ENCODE measurements at places on chromosomes 6 and 20.

DNA sequence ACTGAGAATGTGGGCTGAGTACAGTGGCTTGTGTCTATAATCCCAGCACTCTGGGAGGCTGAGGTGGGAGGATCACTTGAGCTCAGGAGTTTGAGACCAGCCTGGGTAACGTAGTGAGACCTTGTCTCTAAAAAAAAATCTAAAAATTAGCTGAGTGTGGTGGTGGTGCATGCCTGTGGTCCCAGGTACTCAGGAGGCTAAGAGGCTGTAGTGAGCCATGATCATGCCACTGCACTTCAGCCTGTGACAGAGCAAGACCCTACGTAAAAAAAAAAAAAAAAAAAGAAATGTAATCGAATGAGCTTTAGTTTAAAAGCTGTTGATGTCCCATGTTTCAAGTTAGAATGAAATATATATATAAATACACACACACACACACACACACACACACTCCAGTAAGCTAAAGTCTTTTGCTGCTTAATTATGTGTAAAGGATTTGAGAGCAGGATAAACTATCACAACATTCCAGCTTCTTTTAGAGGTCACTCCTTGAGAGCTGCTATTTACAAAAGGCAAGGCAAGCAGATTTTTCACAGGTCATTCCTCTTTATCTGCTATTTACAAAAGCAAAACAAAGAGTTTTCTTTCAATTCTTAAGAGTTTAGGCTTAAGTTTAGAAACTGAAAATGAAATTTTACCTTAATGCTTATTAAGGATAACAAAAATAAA lies 4.7 kb upstream of the MICAL1 start:
- no peak for DNase-seq

DNA sequence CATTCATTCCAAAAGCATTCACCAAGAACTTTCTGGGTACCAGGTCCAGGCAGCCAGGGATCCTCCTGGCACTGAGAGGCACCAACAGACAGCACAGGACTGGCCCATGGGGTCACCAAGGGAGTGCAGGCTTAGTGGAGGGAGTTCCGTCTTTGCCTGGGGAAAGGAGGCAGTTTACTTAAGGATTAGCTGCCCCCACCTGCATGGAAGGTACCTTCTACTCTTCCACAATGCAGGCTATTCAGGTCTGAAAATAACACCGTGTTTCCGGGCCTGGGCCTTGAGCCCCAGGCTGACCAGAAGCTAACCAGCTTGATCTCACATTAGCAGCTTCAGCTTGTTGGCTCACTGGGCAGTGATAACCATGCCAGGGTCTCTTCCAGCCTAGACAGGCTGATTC lies 199.4 kb downstream of the FOXA2 start:
- DNase-seq, result no peak

DNA sequence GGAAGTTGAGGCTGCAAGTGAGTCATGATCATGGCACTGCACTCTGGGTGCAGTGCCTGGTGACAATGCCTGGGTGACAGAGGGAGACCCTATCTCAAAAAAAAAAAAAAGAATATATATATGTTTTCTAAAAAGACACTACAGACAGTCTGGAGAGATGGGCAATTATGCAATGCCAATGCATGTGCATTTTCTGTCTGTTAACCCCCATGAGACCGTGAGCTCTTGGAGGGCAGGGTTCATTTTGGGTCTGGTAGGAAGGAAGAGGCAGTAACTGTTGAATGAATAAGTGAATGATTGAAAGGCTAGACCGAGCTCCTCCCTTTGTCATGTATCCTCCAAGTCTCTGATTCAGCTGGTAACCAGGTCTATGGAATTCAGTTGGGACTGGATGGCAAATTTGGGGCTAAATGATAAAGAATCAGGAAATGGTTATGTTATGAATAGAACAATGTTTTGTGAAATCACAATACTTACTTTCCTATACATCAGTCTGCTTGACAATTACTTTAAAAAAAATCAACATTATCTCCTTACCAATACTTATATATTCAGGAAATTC lies 5.6 kb upstream of the BLCAP start:
- DNase-seq, result no peak

- DNase-seq, result no peak
These were observed 140.7 kb downstream of the MAP3K7 start for GRCh38 chr6:90446164-90446563.

GRCh38 chr6:20328266-20328923 lies 73.3 kb upstream of the E2F3 start:
- DNase-seq, result no peak

DNA sequence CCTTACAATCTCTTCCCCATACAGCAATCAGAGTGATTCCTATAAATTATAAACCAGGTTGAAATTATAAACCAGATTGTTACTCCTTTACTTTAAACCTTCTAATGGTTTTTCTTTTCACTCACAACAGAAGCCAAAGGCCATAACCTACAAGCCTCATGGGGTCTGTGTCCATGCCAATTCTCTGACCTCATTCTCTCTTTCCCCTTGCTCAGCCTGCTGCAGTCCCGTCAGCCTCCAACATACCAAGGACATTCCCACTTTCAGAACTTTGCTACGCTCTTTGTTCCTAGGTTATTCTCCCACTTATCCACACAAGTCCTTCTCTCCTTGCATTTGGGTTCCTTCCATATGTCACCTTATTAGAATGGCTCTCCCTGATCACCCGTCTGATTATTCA lies 277.9 kb upstream of the TCF21 start:
- DNase-seq, result no peak

- DNase-seq, result no peak
These were observed at the start of gene WFDC13 for GRCh38 chr20:45701873-45702272. Gene WFDC13 (plus strand): TSS chr20:45702038. CDS start chr20:45702124, 86 bp downstream.

DNA sequence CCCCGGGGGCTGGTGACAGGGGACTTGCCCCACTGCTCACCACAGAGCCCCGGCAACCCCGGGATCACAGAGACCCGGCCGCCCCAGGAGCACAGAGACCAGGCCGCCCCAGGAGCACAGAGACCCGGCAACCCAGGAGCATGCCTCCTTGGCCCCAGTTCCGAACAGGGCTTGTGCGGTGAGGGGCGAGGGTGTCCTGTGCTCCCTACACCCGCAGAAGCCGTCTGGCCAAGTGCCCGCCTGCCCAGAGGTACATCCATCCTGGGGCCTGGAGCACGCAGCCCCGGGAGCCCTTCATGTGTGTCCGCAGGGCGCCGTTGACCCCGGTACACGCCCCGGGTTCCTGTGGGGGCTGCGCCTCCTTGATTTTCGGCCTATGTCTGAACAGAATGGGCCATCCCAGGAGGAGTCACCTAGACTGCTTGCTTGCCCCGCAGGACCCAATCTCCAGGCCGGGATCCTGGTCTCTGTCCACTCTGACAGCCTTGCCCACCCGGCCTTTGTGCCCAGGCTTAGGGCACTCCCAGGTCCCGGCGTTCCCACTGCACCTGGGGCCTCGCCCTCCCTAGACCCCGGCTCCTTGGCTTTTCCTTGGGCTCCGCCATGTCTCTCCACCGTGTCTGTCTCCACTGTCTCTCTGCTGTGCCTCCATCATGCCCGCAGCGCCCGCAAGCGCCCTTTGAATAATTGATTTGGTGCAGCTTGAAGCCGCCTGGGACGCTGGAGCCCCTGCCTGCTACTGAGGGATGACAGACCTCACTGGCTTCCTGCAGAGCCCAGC lies 219.8 kb downstream of the ERMARD start:
- no peak for DNase-seq

DNA sequence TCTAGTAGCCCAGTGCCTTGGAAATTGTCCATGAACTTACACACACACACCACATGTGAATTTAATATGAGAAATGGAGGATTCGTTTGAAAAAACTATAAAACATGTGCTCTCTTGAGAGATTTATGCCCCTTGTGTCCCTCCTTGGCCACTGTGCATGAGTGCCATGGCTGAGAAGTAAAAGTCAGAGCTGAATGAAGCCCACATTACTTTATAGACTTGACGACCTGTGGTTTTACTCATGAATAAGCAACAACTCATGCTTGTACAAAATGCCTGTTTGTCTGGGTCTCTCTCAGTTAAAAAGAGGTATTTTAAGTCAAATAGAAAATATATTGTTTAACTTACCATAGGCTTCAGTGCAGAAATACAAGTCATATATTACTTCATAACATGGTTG lies 102.7 kb downstream of the KCNQ5 start:
- DNase-seq, result no peak

DNA sequence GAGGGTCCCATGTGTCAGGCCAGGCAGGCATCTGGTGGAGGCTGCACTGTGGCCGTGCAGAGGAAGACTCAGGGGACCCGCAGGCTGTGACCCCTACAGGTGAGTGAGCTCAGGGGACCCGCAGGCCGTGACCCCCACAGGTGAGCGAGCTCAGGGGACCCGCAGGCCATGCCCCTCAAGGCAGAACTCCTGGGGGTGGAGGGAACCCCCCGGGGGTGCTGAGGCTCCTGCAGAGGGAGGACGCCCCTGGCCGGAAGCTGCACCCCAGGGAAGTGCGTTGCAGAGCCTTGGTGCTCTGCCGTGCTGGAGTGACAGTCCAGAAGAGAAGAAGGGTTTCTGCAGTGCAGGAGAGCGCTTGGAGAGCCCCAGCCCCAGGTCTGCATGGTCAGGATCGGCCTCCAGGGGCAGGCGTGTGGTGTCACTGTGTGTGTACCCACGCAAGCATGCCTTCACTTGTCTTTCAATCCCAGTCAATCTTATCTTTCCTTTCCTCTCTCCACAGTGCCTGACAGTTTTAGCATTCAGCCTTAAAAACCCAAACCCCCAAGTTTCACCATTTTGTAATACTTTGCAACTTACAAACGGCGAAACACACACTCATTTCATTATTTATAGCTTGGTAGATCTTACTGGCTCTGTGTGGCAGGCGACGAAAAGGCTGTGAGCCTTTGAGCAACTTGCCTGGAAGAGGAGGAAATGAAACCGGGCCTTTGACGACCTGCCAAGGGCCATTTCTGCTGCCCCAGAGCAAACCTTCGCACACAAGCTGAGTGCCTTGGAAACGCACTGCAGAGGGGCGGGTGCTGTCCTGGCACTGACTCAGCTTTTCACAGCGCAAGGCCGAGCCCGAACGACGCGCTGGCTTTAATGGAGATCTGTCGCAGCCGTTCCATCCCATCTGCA lies 101.4 kb upstream of the AGPAT4 start:
- no peak for DNase-seq

DNA sequence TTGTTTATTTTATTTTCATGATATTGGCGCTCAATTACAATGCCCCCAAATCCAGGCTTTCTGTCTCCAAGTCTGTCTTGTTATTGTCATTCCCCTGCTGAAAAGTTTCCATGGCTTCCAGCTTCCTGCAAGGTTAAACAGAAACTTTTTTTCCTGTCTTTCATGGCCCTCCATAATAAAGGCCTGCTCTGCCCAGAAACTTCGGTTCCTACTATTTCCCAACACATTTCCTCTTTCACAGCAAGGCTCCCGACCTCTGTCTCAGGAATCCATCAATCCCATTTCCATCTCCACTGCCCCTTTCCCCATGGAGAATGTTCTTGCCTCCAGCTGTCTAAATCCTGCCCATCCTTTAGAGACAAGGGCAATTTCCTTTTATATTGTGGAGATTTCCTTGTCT lies 365.2 kb upstream of the JARID2 start:
- DNase-seq, result no peak

DNA sequence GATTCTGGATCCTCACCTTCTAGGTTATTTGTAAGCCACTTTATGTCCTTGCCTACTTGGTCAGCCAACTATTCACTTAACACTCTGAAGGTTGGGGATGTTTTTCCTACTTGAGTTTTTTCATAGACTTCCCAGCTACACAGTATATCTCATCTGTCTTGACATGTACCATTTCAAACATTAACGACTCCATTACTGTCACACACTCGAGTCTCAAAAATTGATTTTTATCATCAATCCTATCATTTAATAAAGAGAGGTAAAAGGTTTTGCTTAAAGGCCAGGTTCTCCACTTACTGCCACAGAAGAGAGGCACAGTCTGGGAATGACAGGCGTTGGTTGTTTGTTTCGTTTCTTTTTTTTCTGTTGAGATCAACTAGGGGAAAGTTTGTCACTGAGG lies 38.2 kb upstream of the LAMP5 start:
- DNase-seq, result no peak
